WERI-Rb-1 (cell line): ENCODE measurements at places on chromosomes 2 and 18.

DNA sequence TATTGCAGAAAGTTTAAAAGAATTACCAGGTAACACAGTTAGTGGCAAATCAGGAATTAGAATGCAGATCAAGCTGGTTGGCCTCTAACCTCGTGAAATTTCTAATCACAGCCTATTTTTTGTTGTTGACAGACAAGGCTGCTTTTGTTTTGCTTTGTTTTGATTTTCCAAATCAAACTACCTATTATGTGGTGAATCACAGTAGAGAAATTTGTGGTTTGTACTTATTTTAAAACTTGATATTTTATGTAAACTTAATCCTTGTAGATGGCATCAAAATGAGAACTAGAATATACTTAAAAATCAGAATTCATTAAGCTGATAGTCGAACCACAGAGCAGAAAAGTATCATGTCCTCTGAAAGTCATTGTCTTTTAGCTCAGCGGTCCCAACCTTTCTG lies 258.1 kb downstream of the CTNNA2 start:
- DNase-seq: no peak

- no peak for DNase-seq
Observed at GRCh38 chr2:216572582-216573578, 60.3 kb upstream of the IGFBP2 start.

DNA sequence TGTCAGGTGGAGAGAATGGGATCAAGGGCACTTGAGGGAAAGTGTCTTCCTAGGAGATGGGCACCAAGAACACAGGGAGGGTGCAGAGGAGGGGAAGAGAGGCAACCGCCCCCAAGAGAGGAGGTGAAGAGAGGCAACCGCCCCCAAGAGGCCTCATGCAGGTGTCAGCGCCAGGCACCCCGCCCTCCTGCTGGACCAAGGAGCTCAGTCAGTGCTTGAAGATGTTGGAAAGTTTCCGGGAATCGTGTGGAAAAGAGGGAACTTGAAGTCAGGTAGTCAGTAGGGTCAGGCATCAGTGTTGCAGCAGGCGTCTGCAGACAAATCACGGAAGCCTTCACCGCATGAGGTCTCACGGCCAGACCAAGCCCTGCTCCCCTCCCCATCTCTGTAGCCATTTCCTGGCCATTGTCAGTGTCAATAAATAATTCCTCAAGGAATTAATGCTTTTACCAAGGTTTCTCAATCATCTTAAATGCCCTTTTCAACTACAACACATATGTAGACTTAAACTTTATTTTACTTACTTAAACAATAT lies 353.1 kb downstream of the EIPR1 start:
- no peak for DNase-seq

- DNase-seq: no peak
Observed at GRCh38 chr18:36183033-36183432, 4.3 kb upstream of the MOCOS start.

- no peak for DNase-seq
Observed at GRCh38 chr2:46361920-46362666, 64.9 kb downstream of the EPAS1 start.

DNA sequence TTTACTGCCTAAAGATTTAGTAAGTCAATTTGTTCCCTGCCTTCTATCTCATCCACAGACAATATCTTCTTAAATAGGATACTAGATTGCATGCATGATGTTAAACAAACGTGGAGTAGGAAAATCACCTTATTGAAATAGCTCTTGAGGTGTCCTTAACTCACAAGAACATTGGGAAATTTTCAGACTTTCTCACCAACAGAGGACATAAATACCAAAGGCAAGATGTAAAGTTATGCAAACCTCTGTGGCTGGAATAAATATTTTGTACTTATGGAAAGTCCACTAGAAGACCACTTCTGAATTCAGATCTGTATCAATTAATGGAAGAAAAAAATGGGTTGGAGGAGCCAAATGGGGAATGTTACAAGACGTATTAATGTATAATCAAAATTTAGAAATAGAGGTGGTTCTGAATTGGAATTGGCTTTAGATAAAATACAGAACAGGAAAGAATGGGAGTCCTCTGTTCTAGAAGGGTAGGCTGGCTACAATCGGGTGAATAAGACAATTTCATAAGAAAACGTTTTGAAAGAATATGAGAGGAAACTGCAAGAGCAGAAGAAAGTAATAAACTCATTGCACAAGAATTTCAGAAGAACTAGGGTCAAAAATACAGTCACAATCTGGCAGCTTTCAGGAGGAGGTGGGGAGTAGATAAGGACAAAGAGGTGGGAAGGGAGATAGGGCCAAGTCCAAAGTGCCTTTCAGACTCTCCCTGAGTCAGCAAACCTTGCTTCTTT lies 69.3 kb upstream of the FN1 start:
- no peak for DNase-seq

DNA sequence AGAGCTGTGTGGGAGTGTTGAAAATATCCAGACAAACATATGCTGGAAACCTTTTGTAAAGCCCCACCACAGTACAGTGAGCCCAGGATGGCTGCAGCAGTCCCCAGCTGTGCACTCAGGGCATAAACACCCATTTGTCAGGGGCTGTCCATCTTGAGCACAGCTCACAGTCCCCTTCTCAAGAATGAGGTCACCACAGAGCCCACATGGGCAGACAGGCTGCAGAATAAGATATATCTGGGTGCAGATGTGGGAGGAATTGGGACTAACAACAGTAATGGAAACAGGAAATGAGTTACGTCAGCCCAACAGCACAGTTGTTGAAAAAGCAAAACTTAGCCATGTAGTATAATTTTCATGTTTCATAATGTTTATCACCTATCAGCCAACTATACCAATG lies 219.6 kb downstream of the ETAA1 start:
- no peak for DNase-seq

DNA sequence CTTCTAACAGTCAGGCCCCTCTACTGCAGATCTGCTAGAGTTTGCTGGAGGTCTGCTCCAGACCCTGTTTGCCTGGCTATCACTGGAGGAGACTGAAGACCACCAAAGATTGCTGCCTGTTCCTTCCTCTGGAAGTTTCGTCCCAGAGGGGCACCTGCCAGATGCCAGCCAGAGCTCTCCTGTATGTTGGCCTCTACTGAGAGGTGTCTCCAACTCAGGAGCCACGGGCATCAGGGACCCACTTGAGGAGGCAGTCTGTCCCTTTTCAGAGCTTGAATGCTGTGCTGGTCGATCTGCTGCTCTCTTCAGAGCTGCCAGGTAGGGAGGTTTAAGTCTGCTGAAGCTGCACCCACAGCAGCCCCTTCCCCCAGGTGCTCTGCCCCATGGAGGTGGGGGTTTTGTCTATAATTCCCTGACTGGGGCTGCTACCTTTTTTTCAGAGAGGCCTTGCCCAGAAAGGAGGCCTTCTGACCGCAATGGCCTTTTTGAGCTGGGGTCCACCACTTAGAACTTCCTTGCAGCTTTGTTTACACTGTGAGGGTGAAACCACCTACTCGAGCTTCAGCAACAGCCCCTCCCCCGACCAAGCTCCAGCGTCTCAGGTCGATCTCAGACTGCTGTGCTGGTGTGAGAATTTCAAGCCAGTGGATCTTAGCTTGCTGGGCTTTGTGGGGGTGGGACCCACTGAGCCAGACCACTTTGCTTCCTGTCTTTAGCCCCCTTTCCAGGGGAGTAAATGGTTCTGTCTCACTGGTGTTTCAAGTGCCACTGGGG lies 566.0 kb downstream of the NR4A2 start:
- DNase-seq: no peak

GRCh38 chr2:224831530-224831929 lies 115.4 kb upstream of the CCDC195 start:
- no peak for DNase-seq

DNA sequence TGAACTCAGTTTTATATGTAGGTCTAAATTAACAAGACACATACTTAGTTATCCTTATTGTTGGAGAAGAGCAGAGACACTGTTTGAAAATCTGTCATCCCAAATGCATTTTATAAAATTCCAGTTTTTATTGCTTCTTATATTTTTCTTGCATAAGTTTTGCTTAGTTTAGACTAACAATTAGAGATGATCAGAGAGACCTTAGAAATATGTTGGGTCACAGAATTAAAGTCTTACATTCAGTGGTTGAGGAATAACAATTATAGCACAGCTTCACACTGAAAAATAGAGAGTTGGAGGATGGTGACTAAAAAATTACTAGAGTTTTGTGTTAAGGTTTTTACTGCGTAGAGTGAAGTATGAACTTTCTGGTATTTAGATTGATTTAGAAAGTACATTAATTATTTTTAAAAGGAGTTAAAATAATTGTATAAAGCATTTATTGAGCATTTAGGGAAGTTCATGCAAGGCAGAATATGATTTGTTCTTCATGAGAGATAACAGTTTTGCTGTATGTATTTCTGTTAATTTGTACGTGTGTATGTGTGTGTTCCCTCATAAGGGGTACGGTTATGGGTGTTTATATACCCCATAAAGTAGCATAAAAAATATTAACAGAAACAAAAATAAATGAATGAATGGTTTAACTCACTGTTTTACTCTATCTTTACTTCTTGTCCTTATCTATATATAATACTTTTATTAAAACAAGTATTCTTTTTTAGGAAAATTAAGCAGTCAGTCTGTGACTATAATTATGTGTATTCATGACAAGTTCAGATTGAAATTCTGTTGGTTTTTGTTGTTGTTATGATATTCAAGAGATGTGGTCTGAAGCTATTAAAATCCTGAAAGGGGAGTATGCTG lies 31.2 kb downstream of the DDX1 start:
- DNase-seq: no peak

DNA sequence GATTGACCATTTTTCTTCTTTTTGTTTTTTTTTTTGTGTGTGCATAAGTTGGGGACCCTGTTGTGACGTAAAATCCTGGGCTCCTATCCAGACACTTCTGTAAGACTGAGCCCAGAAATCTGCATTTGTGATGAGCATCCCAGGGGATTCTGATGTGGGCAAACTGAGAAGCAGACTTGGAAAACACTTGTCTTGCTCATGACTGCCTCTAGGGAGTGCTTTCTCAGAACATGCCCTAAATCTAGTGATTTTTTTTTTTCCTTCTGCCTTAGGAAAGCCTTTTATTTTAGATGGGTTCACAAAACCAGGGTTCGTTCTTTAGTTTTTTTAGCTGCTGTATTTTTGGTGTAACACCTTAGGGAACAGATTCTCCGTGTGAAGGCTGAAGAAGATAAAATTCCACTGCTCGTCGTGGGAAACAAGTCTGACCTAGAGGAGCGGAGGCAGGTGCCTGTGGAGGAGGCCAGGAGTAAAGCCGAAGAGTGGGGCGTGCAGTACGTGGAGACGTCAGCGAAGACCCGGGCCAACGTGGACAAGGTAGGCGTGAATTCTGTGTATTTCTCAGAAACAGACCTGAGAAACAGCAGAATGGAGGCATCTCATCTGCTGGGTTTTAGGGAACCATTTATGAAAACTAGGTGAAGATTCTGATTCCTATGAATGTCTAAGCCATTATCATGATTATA lies 36.7 kb downstream of the RALB start:
- no peak for DNase-seq

DNA sequence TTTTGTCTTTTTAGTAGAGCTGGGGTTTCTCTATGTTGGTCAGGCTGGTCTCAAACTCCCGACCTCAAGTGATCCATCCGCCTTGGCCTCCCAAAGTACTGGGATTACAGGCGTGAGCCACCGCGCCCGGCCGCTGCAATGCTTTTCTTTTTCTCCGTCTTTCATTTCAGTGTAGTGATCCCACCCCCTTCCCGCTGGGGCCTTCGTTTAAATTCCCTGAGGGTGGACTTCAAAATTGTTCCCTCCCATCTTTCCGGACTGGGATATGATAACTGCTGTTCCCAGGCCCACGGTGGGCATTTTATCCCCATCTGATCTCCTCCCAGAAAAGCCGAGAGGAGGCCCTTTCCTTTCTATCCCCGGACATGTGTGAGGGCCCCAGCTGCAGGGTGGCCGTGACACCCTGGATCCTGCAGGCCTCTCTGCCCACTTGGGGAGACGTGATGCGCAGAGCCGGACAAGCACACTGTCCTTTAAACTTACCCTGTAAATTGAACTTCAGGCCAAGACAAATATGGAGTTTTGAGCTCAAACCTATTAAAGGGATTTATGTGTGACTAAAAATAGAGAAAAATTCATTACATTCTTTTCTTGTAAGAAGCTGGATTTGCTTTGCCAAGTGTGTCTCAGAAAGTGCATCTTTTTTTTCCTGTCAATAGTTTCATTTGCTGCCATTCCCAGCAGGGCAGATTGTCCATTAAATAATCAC lies 54.5 kb upstream of the AFF3 start:
- no peak for DNase-seq
